ENCODE measurements at places on chromosomes 3 and 15.
A peak's percentile ranks its signal among the peaks of the same experiment; 100 is the strongest.

GRCh38 chr15:73244333-73244732 is 124.4 kb downstream of the HCN4 start:
- DNase-seq, result no peak

- DNase-seq, result no peak
These were observed 4.1 kb downstream of the PXYLP1 start for GRCh38 chr3:141235661-141236171.

DNA sequence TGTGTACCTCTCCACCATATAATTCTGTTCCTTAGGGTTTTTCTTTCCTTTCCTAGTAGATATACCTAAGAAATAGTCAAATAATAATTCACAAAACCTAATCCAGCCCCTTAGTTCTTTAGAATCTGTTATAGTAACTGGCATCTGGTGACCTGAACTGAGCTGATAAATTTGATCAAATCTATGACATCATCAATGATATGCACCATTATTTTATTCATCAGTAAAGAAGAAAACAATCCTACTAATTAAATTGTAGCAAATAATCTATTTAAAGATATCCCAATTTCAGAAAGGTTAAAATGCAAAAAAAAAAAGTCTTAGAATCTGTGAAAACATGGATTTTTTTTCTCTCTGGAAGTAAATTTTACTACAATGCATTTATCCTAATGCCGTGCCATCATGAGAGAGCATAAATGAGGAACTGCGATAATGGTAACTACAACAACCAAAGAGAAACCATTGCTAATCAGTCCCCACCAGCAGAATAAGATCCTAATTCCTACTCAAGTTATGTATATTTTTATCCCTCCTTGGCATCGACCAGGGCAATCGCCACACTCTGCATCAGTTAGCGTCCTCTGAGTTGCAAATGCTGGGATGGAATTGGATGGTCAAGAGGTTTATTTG is 6.6 kb upstream of the MNS1 start:
- DNase-seq, result no peak

GRCh38 chr3:27360113-27361078 is 8.8 kb downstream of the NEK10 start:
- DNase-seq, result no peak

GRCh38 chr3:185210621-185211142 is 43.2 kb downstream of the EHHADH start:
- DNase-seq, result no peak

- no peak for DNase-seq
These were observed 202.1 kb downstream of the GREM1 start for GRCh38 chr15:32919749-32920414.

DNA sequence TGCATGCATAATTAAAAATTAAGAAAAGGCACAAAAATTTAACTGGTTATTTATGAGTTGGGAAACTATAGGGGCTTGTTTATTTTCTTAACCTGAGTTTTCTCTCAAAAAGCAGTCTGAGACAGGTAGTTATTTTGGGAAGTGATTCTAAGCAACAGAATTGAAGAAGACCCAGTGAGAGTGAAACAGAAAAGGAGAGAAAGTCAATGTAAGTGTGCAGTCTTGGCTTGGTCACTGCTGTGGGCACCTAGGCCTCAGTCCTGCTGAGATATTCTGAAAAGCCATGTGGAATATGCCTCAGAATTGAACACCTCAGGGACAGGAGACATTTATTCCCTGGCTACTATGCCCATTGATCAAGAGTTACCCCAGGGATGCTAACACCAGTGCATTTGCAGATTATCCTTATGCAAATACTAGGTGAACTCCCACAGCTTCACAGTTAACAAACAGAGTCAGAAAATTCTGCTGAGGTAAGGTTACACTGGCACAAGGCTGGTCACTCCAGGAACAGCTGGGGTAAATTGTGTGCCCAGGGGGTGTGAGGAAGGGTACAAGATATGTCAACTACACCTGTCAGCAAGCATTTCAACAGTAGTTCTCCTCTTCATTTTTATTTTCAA is 222.7 kb downstream of the EFHB start:
- DNase-seq, result no peak

- no peak for DNase-seq
These were observed 873.1 kb downstream of the NSUN3 start for GRCh38 chr3:94935738-94936580.

- no peak for DNase-seq
These were observed 161.7 kb downstream of the VGLL4 start for GRCh38 chr3:11482021-11482420.

GRCh38 chr3:31710123-31710803 is 177.5 kb downstream of the STT3B start:
- DNase-seq, result no peak

- no peak for DNase-seq
These were observed 2.2 kb upstream of the MASP1 start for GRCh38 chr3:187293516-187294430.

DNA sequence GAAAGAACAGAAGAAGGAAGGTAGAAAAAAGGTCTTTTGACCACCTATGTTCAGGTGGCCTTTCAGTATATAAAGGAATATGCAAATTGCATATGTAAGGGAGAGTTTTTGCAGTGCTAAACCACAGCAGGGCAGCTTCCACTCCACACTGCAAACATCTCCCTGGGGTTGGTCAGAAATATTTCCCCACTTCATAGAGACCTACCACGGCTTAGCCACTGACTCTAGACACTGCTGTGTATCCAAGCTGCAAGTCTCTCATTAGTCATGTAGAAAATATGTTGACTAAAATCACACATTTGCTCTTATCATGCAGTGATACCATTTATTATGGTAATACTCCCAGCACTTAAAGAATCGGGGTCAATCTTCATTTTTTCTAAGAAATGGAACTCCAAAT is 214.9 kb upstream of the NR2F2 start:
- no peak for DNase-seq

GRCh38 chr15:85274315-85275050 is 105.9 kb upstream of the AKAP13 start:
- DNase-seq, result no peak

- peak; percentile 60 for DNase-seq
These were observed 28.9 kb downstream of the ARHGAP31 start for GRCh38 chr3:119322835-119323722.

GRCh38 chr15:79467865-79468586 is 35.9 kb downstream of the MINAR1 start:
- DNase-seq, result no peak

GRCh38 chr15:43125100-43125661 is 8.2 kb upstream of the TMEM62 start:
- DNase-seq, result no peak

DNA sequence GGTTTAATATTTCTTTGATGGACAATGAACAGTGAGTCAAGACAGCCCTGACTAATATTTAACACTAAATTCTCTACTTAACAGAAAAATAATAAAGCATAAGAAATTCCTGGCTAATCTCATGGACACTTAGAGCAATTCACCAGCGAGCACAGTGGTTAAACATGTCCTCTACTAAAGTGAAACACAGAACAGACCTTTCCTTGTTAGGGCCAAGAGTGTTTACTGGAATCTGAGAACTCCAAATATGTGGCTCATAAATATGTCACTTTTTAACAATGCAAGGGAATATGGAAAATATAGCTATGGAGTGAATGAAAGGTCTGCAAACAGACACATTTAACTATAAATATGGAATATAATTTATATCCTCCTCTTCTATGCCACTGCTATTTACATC is 18.6 kb upstream of the IGSF10 start:
- no peak for DNase-seq

DNA sequence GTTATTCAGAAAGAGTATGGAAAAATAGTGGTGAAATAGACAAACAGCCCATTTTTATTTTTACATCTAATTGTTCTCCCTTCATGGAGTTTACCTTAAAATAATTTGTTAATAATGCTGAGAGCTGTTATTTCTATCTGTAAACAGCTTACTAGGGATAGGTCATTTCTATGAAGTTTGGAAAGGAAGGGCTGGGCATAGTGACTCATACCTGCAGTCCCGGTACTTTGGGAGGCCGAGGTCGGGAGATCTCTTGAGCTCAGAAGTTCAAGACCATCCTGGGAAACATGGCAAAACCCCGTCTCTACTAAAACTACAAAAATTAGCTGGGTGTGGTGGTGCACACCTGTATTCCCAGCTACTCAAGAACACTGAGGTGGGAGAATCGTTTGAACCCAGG is 624.3 kb upstream of the LMCD1 start:
- no peak for DNase-seq

Data from omental fat pad (tissue), 4 donors.